AG08395 (cell line): ENCODE measurements at places on chromosomes 11 and 22.

DNA sequence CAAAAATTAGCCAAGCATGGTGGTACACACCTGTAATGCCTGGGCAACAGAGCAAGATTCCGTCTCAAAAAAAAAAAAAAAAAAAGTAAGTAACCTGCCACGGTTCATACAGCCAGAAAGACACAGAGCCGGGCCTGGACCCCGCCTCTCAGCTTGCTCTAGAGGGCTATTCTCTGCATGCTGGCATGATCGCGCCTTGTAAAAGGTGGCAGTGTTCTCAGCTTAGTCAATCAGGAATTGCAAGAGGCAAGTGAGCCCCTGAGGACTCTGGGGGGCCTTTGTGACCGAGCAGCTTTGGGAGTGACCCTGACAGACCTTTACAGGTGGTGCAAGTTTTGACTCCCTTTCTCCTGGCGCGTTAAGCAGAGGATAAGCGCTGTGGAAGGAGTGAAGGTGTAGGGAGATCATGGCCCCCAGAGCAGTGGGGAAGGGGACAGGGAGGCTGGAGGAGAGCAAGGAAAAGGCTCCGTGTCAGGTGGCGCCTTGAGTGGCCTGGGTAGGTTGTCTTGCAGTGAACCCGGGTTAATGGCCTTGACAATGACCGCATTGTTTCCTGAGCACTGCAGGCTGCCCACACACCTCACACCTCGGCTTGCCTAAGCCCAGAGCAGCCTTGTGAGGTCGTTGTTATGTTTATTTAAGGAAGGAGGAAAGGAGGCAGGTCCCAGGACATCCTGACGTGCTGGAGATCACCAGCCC lies 48.9 kb downstream of the CDPF1 start:
- no peak for DNase-seq

DNA sequence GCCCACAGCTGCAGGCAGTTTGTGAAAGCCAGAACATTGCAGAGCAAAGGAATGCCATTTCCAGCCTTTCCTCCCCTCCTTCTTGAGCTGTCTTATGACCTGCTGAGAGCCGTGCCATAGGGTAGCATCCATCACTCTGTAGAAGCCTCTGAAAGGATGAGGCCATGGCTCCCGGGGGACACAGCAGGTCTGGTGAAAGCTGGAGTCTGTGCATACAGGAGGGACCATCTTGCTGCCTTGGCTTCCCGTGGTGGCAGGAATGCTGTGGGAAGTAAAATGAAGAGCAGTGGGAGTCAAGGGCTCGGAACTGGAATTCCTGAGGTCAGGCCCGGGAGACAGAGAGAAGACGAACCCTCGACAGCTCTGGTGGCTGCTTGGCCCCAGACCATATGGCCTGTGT lies 30.9 kb downstream of the ANO1 start:
- peak; percentile 15 for DNase-seq

DNA sequence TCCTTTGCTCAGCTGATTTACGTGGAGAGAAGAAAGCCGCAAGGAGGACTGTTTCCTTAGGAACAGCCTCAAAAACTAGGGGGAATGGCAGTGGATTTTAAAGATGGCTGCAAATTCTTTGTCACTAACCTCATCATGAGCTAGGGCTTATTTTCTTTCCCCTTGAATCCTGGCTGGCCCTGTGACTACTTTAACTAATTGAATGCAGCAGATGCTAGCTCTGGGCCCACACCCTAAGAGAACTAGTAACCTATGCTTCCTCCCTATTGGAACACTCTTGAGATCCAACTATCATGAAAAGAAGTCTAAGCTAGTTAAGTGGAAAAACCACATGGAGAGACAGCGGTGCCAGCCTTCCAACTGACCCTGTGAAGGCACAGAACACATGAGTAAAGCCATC lies 421.3 kb upstream of the NARS2 start:
- DNase-seq: no peak

DNA sequence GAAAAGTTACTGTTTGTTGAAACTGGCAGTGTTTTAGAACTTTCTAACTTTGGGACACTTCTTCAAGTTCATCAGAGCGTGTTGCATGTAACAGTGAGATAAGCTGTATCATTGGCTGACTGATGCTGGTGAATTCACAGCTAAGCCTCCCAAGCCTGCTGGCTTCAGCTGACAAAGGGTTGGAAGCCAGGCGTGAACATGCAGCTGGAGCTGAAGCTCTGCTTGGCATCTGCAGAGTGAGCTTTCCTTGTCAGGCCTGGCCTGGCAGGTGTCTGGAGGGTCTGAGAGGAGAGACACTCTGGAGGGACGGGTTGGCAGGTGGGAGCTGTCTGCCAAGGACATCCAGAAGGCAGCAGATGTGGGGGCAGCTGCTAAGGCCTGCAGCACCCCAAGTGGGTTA lies 1.5 kb downstream of the AMPD3 start:
- DNase-seq: no peak

- no peak for DNase-seq
Measured at GRCh38 chr11:27603376-27603990, 96.8 kb downstream of the BDNF start.

DNA sequence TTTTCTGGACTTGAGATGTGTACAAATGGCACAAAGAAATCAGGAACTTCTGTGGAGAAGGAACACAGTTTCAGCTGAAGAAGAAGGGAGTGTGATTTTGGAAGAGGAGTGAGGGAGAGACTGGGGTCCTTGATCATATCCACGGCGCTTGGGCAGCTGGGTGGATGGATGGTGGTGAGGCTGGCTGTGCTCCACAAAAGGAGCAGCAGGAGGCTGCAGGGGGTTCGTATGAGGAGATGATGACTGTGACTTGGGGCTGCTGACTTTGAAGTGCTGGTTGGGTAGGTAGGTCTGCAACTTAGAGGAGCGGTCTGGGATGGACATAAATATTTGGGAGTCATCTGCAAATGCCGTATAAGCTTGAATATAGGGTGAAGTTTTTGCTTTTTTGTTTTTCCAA lies 1.3 kb upstream of the DCHS1 start:
- no peak for DNase-seq

DNA sequence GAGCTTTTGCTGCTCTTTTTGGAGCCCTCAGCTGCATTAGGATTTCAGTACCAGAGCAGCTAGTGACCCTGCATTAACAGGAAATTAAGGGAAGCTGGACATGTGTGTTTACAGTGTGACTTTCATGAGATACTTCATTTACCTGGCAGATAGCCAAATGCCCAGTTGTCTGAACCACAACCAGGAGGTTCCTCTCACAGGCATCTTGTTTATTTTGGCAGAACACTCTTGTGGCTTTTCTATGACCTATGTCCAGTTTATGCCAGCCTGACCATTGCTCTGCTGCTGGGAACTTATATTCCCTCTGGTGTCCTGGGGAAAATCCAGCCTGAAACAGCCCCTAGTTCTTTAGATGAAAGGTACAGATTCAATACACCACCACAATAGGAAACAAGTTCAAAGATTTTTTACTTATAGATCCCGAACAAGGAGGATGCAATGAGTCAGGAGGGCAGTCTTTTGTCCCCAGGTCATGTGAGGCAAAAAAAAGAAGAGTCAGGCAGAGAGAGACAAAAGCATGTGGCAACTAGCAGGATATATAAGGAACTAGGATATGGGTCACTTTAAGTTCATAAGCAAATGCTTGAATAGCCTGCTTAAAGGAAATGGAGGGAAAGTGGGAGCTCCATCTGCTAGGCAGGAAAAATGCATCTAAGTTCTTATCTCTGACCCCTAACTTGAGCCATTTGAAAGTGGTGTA lies 379.3 kb downstream of the INSC start:
- DNase-seq: no peak

DNA sequence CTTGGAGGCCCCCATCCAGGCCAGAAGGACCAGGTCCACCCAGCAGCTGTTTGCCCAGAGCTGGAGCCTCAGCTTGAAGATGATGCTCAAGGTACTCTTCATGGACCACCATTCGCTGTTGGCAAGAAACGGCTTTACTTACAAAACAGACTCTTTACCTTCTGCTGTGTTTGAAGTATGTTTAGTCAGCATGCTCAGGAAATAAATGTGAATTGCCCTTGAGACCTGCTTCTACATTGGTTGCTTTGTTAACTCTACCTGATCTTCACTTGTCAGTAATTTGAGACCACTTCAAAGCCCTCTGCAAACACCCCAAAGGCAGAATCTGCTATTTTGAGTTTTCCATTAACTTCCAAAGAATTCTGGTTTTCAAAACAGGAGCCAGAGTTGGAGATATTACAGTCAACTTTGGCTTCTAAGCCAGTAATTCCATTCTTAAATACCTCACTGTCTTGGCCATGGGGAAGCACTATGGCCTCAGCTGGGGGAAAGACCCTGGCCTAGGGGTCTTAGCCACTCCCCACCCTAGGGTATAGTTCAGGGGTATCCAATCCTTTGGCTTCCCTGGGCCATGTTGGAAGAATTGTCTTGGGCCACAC lies 2.7 kb downstream of the UQCR10 start:
- DNase-seq: no peak

- no peak for DNase-seq
Measured at GRCh38 chr11:57539342-57539741, 1.9 kb downstream of the SMTNL1 start.

DNA sequence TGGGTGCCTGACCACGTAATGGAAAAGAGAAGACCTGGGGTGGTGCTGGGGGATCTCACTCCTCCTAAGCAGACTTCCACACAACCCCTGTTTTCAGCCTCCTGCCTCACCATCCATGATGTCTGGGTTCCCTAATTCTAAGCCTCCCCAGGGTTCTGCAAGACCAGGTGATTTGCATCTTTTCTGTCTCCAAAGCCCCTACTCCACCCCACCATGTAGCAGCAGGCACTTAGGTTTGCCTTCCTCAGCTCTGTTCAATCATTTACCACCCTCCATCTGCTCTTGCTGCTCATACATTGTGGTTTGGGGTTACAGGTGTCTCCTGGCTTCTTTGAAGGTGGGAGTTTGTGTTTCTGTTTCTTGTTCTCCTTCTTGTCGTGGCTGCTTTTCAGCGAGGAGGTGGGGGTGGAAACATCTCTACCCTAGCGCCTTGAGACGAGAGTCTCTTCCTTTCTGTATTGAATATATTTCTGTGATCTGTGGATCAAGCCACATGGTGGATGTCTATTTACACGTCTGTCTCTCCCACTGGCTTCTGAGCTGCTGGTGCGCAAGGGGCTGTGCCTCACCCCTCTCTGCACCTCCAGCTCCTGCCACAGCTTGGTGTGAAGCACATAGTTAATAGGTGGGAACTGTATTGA lies 6.6 kb upstream of the SSTR3 start:
- DNase-seq: no peak

DNA sequence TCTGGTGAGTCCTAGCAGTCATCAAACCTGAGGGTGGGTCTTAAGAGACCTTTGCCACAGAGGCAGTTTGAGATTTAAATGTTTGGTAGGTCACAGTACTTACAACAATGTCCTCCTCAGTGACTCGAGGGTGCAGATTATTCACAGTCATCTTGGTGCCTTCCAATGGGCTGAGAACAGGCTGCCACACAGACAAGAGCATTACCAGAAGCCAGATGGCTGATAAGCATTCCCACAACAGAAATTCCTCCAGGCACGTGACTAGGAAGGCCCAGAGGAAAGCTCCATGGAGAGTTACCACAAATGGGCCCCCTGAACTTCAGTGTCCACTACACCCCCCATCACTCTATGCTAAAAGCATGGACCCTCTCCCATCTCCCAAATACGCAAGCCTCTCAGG lies 19.2 kb downstream of the POLDIP3 start:
- no peak for DNase-seq
